ENCODE measurements at places on chromosomes 13 and 19.

GRCh38 chr13:28540612-28541011, 45.7 kb upstream of the FLT1 start:
- DNase-seq = no peak

- no peak for DNase-seq
Measured at GRCh38 chr13:75530549-75530961, 7.1 kb downstream of the COMMD6 start.

DNA sequence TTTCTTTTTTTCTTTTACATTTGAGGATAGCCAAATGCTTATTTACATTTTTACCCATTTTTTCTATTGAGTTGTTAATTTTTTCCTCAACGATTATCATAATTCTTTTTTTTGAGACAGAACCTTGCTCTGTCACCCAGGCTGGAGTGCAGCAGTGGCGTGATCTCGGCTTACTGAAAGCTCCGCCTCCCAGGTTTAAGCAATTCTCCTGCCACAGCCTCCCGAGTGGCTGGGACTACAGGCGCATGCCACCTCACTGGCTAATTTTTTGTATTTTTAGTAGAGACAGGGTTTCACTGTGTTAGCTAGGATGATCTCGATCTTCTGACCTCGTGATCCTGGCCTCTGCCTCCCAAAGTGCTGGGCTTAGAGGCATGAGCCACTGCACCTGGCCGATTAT, 208.7 kb downstream of the LIG4 start:
- no peak for DNase-seq

- DNase-seq = no peak
Measured at GRCh38 chr13:110578363-110578762, 16.8 kb upstream of the RAB20 start.

DNA sequence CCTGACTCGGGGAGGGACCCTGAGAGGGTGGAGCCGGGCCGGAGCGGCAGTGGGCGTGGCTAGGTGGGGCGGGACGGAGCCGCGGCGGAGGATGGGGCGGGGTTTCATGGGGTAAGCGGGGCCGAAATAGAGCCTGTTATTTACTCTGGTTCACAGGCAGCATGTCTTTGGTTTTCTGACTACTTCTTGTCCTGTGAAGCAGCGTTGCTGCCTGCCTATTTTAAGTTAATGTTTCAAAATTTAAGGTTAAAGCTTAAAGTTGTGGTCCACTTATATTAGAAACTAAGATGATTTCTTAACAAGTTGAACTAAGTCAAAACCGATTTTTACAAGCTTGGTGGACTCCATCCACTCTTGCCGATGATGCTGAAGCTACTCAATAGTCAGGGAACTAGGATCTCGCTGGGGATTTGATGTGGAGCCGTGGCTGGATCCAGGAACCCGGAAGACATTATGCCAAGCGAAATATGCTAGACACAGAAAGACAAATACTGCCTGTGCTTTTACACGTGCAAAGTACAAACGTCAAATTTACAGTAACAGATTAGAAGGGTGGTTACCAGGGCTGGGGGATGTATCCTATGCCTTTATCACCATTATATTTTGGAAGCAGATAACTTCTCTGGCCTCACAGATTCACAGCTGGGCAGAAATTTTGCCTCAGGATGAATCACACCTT, 433 bp upstream of the ZNF616 start:
- DNase-seq = no peak

DNA sequence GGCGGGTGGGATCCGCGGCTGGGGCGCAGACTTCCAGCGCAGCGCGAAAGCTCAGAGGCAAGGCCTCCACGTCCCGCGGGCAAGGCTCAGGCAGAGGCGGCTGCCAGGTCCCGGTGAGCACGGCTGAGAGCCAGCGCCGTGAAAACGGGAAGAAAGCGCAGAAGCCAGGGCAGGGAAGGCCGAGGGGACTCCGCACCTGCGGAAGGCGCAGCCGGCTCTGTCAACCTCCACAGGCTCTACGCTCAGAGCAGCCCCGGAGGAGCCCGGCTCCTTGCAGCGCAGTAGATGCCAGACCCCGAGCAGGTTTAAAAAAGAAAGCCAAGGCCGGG, 131.0 kb downstream of the RNF17 start:
- no peak for DNase-seq

DNA sequence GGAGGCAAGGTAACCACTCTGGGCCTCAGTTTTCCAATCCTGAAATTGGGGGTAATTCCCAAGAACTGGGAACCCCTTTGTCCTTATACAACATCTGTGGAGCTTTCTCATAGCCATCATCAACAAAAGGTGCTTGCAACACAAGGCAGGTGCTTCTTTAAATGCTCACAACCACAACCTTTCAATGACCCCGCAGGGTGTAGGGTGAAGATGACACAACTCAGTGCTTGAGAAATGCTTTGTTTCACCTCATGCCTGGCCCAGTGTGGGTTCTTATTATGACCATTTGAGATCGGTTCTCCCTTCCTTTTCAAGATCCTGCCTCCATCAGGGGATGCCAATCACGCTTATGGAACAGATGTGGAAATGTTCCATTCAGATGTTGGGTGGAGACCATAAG, 8.4 kb downstream of the WIZ start:
- no peak for DNase-seq

GRCh38 chr19:3284759-3285646, 60.5 kb downstream of the CELF5 start:
- DNase-seq = peak; percentile 53

GRCh38 chr19:32651729-32652140, 23.2 kb downstream of the ANKRD27 start:
- DNase-seq = no peak

GRCh38 chr19:32750441-32751055, 31.0 kb downstream of the TDRD12 start:
- DNase-seq = no peak

DNA sequence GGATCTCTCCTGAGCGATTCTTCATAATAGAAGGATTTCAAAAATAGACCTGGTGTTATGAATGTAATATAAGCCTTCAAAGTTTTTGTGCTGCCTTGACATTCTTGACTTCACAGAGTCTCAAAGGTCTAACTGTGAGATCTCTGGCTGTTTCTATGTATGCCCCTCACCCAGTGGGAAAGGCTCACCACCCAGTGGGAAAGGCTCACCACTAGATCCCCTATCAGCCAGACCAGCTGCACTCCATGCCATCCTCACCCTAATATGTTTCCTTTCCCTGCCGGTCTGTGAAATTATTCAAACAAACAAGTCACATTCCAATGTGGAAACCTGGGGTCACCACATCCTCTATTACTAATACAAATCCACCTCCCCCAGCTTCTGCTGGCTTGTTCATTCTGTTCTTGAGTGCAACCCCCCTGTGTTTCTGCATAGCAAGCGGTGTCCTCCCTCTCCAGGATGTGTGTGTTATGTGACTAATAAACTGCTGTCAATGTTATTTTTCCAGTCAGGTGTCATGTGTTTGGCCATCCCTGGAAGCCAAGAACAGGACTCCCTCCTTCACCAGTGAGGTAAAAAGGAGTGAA, 13.8 kb upstream of the SLITRK1 start:
- no peak for DNase-seq

- peak; percentile 54 for DNase-seq
Measured at GRCh38 chr13:99982036-99982730, 599 bp downstream of the ZIC2 start.

DNA sequence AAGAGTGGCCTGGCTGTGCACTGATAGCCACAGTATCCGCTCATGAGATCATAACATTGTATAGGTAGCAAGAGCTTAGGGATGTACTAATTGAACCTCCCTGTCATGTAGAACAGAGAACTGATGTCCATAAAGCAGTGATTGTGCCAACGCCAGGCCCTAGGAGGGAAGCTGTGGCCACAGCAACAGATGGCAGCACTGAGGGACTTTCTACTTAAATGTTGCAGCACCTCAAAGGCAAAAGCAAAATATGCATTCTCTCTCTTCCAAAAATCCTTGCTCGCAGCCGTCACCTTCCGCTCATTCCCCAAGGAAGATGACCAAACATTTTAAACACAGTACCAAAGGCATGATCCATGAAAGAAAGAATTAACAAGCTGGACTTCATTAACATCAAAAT, 32.3 kb downstream of the COL4A1 start:
- no peak for DNase-seq

DNA sequence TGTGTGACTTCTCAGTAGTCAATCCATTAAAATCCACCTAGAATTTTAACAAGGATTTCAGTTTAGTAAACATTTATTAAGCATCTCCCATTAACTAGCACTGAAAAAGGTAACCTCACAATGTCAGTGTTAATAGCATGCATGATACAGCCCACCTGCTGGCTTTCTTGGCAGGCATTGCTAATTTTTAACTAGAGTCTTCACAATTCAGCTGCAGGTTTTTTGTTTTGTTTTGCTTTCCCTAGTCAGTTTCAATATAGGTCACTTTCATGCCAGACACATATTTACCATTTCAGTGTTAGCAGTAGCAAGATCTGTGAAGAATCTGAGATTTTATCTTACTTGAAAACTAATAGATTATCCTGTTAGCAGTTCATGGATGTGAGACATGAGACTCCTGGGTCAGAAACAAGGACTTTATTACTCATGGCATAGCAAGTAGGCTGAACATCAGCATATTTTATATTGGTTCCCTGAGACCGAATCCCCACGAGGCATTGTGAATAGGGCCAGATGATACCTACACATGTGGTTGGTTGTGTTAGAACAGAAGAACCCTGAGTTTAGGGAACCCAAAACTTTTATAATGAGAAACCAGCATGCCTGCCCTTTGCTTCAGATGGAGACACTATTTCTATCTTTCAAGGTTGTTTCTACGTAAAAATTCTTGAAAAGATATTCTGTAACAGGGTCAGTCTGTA, 198.0 kb upstream of the HTR2A start:
- DNase-seq = no peak

DNA sequence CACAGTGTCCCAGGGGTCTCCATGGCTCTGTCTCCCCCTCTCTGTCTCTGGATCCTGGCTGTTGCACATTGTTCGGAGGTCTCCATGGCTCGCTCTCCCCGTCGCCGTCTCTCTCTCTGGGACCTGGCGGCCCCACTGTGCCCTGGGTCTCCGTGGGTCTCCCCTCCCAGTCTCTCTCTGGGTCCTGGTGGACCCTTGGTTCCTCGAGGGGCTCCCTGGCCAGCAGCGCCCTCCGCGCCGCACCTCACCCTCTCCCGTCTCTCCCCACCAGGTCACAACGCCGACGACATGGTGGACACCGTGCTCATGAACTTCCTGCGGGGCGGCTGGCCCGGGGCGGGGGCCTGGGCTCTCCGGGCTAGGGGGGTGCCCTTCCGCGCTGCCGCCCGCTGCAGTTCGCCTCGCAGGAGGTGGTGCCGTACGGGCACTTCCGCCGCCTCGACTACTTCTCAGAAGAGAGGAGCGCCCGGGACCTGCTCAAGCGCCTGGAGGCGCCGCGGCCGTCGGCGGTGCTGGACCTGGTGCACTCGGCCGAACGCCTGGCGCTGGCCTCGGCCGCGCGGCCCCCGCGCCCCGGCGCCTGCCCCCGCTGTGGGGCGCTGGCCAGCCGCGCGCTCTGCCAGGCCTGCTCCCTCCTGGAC, 29.1 kb downstream of the SIGLEC5 start:
- no peak for DNase-seq

DNA sequence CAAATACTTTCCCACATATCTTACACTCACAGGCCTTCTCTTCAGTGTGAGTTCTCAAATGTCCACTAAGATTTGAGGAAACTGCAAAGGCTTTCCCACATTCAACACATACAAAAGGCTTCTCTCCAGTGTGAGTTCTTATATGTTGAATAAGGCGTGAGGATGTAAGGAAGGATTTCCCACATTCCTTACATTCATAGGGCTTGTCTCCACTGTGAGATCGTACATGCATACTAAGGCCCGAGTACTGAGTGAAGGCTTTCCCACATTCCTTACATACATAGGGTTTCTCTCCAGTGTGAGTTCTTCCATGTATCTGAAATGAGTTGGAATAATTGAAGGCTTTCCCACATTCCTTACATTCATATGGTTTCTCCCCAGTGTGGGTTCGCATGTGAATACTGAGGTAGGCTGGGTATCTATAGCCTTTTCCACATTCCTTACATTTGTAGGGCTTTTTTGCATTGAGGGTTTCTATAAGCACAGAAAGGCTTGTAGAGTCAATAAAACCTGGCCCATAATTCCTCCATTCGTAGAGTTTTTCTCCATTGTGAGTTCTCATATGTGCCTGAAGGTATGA, 9.6 kb downstream of the ZNF426 start:
- DNase-seq = no peak

DNA sequence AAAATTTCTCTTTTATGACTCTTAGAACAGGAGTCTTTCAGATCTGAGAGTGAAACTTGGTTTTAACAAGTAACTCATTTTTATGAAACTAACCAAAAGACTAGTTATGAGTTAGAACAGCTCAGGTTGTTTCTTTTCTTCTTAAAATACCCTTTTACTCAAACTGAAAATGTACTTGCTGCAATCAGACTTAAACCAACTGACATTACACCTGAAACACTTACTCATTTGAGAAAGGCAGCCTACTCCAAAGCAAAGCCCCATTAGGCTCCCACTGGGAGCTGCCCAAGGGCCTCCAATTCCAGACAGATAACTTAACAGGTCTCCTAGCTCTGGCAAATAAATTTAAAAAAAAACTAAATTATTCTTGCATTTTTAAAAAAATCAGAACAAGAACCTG, 3.6 kb downstream of the FOXO1 start:
- DNase-seq = no peak
